Umbilical cord (tissue), 2 donors: ENCODE measurements at places on chromosomes 13 and 19.

GRCh38 chr13:112888238-112889111, 80.5 kb upstream of the MCF2L start:
- DNase-seq = no peak

DNA sequence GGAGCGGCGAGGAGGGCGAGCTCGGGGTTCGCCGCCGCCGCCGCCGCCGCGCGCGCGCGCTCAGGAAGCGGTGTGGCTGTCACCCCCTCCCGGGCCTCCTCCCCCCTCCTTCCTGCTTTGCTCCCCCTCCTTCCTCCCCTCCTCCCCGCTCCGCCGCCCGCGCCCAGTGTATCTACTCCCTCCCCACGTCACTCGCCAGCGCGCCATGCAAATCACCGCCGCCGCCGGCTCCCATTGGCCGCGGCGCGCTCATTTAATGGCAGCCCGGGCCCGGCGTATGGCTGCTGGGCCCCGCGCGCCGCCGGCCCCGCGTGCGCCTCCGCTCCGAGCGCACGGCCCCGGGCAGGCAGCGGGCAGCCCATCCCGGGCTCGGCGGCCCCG, 335 bp upstream of the SOX1 start:
- peak; percentile 42 for DNase-seq

DNA sequence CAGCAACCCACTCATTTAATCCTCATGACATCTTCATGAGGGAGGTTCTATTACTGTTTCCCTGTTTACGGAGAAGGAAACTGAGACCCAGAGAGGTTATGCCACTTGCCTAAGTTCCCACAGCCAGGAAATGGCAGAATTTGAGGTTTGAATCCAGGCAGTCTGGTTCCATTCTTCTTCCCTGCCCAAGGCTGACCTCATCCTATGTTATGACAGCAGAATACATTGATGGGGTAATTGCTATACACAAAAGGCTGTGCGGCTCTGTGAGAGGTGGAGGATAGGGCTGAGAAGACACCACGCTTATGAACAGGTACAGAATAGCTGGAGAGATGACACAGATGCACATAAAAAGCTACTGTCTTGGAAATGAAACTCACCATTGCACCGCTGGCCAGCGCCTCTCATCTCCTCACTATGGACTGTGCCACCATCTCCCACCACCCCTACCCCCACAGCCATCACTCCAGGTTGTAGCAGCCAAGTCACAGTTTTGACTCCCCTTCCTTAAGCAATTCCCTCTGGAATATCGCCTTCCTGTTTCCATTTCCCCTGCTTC, 11.5 kb downstream of the MAG start:
- no peak for DNase-seq

DNA sequence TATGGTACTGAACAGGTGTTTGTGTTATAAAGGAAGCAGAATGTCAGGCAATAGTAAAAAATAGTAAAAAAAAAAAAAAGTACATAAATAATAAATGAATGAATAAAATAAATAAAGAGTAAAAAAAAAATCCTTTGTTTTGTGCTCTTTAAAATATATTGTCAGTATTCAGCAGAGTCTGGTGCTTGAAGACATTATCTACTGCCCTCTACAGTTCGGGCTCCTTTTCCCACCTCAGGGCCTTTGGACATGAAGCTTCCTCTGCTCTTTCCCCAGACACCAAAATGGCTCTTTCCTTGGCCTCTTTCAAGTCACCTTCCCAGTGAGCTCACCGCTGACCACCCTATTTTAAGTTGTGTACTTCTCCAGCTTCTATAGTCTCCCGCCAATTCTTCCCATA, 137.5 kb downstream of the TNFRSF19 start:
- DNase-seq = no peak

- no peak for DNase-seq
These were observed 126.8 kb downstream of the UQCRFS1 start for GRCh38 chr19:29086182-29086581.

GRCh38 chr13:46039411-46040182, 12.9 kb downstream of the ZC3H13 start:
- DNase-seq = no peak

- DNase-seq = no peak
These were observed 63.1 kb downstream of the STK24 start for GRCh38 chr13:98513837-98514236.

GRCh38 chr19:2423915-2424685, 3.3 kb downstream of the TIMM13 start:
- DNase-seq = no peak

DNA sequence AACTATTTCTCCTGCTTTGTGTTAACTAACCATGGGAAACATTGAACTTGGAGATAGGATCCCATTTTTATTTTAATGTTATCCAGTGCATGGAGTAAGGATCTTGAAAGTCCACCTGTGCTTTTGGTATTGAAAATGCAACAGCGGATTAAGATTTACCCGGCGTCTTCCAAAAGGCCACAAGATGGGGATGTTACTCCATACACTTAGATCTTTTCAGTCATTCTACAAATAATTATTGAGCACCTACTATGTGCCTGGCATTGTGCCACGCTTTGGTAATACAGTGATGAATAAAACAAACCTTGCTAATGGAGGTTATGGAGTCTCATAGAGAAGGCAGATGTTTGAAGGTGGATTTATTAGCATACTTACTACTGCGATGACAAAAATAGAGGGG, 56.9 kb downstream of the RFC3 start:
- no peak for DNase-seq

DNA sequence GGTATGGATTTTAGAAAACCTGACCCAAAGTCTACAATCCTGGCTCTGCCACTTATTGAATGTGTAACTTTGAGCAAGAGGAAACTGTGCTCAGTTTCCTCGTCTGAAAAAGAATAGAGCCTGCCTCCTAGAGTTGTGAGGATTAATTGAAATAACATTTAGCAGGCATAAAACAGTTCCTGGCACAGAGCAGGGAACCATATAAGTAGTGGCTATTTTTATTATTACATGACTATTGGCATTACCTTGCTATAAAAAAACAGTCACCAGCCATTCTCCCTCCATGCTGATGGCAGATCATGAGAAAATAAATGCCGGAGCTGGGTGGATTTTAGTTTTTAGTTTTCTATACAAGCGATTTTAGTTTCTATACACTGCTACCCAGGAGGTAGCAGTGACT, 5.8 kb downstream of the DOCK9 start:
- no peak for DNase-seq

GRCh38 chr13:99721606-99722337, 220.5 kb downstream of the TM9SF2 start:
- DNase-seq = peak; percentile 24

DNA sequence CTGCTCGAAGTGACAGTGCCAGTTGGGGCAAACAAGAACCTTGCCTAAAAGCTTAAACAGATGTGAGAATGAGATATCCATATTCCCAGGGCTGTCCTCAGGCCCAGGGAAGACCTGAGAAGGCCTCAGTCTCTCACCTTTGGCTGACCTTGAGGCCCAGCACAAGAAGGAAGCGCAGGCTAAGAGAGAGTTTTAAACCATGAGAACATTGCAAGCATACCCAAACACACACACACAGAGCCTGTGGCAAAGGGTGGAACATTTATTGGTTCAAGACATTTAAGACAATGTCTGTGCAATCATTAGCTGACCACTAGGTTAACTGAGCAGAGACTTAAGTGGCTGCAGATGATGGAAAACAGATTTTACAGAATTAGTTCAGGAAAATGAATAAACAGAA, 248.2 kb downstream of the NBEA start:
- no peak for DNase-seq

GRCh38 chr19:11576227-11576626, 1.2 kb downstream of the ACP5 start:
- DNase-seq = no peak

GRCh38 chr13:45811891-45812694, 39.5 kb downstream of the SIAH3 start:
- no peak for DNase-seq

DNA sequence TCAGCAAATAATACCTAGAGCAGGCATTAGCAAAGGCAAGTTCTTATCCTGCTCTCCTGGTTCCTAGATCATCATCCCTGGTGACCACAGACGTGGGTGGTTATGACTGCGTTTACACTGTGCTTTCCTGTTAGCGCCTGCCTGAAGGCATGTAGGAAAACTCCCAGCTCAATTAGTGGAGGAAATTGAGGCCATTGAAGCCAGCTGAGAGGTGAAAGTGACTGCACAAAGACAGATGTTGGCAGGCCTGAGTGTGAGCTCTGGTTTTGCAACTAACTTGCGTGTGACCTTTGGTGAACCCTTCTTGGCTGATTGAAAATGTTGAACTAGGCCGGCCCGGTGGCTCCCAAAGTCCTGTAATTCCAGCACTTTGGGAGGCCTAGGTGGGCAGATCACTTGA, 17.5 kb upstream of the NWD1 start:
- peak; percentile 5 for DNase-seq

GRCh38 chr13:80141123-80141849, 199.6 kb downstream of the SPRY2 start:
- DNase-seq = peak; percentile 94

GRCh38 chr19:44258136-44258535, 1.6 kb upstream of the ZNF233 start:
- DNase-seq = no peak

- peak; percentile 84 for DNase-seq
These were observed 31.5 kb downstream of the COL4A2 start for GRCh38 chr13:110338441-110339101.

DNA sequence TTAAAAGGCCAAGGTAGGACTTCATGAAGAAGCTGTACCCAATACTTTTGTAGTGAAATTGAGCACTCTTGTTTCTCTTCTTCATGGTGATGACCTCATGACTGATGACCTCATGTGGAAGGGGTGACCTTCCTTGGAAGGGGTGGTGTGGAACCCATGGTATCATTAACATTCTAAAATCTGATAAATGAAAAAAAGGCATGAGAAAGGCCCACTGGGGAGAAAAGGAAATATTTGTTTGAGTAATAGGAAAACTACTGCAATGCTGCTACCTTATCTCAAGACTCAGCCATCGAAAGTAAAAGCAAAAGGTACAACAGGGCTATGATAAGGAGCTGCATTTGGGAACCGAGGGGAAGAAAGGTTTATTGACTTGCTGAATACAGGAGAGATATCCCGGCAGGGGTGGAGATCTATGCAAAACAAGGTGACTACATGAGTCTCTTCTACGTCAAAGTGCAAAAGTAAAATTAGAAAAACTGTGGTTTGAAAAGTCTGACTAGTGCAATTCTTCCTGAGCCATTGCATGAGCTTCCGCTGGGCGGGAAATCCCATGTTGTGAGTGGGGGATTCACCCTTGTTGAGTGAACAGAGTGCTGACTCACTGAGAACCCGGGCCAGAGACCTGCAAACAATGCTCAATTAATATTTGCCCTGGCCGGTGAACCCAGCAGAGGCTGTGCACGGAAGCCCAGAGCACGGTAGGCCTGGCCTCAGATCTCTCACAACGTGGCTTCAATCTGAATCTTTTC, 138.9 kb upstream of the RFC3 start:
- DNase-seq = peak; percentile 11

DNA sequence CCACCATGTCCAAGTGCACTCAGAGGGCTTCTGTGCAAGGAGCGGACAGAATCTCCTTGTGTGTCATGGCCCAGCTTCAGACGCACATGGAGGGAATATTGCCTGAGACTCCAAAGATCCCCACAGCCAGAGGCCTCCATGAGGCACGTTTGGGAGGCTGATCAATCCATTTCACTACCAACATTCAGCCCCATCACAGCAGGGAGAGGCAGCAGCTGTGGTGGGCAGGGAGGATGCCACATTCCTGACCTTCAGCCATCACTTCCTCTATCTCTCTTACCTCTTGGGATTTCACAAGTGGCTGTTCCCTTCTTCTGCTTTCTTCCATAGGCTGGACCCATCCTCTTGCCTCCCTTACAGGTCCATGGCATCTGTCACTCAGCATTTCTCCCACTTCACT, 82.4 kb upstream of the MBNL2 start:
- DNase-seq = no peak

GRCh38 chr13:33932769-33933406, 114.9 kb downstream of the RFC3 start:
- DNase-seq = peak; percentile 5

DNA sequence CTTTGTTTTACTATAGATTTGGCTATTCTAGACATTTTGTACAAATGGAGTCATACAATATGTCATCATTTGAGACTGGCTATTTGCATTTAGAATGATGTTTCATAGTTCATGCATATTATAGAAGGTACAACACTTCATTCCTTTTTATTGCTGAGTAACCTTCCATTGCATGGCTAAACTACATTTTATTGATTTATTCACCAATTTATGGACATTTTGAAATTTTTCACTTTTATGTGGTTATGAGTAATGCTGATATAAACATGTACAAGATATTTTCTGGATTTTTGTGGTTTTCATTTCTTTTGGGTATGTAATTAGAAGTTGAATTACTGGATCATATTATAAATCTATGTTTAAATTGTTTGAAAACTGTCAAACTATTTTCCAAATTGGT, 710.3 kb upstream of the SLITRK5 start:
- no peak for DNase-seq

DNA sequence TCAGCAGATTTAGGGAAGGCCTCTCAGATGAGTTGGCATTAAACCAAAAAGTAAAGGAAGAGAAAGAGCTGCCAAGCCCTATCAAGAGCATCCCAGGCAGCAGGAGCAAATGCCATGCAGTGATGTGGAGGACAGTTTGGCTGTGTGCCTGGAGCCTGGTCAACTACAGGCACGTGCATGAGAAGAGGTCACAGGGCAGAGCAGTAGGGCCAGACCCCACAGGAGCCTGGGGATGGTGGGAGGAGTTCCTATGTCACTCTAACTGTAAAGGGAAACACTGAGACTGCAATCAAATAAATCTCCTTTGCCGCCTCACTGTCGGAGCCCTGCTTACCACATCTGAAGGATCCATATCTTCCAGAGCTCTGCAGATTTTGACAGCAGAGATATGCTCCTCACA, 240.5 kb downstream of the ENOX1 start:
- peak; percentile 76 for DNase-seq

DNA sequence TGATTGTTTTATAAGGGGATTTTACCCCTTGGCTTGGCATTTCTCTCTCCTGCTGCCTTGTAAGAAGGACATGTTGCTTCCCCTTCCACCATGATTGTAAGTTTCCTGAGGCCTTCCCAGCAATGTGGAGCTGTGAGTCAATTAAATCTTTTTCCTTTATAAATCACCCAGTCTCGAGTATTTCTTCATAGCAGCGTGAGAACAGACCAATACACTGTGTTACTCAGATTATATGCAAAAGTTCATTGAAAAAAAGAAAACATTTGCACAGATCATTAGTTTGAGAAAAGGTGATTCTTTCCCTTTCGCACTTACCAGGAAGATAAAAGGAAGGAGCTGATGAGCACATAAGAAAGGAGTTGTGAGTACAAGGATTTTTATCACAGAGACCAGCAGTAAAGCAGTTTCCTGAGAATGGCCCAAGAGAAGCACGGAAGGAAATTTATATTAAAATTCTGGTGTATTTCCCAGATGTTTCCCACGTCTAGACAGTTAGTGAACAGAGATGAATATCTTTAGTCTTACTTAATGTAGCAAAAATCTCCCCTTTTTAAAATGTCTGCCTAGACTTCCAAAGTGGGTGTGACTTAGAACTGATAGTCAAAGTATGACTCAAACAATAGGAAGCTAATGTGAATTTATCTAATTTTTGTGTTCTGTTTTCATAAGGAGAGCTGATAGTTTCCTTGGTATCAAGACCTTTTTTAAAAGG, 431.8 kb upstream of the SGCG start:
- DNase-seq = no peak
